Fibroblast of the aortic adventitia (primary cell): ENCODE measurements at places on chromosomes 12 and 14. TPM values are rescaled to one million over a fixed set of nuclear protein-coding genes. Genes with fewer than 3 reads are reported as not detected.
A peak's percentile ranks its signal among the peaks of the same experiment; 100 is the strongest.

Gene RNF10
- 96.7 and 125 TPM in 2 replicates for total RNA-seq

- peak; percentile 52 for DNase-seq
Measured at GRCh38 chr12:100555722-100556121, 17.8 kb upstream of the GAS2L3 start.

DNA sequence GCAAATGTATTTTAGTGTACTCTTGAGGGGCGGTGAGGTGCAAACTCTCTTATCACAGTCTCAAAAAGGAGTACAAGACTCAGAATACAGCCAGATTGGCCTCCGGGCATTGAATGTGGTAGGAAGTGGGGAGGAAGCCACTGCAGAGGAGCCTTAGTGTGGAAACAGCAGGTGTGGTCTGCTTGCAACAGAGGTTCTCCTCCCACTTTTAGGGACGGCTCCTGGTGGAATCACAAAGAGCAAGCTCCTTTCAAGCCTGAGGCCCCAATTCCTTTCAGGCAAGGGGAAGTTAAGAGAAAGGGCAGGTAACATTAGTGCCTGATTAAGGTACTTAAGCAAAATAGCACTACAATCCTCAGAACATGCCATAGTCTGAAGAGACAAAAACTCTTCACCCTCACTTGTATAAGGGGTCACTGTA lies 23.7 kb upstream of the SLC2A3 start:
- DNase-seq, result peak; percentile 15

GRCh38 chr12:81208187-81208911 lies 130.5 kb downstream of the ACSS3 start:
- peak; percentile 10 for DNase-seq

DNA sequence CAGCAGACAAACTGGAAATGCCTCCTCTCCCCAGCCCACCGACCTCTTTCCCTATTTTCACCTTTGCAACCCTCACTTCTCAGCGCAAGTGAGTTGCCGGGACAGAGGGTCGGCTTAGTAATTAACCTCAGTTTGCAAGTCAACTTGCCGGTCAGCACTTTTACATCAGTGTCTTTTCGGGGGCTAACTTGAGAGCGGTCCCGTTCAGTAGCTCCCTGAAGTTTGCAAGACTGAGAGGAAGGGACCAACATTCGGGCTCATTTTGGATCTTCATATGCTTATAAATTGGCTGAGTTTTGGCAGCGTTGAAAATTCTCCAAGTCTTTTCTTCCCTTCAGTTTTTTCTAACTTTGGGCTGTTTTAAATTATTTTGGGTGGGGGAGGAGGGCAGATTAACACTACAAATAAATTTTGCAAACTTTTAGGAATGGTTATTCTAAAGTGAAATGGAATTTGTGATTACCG lies 846 bp downstream of the BRMS1L start:
- peak; percentile 23 for DNase-seq

Gene SYCP3
- total RNA-seq, result 0.18 and 0.82 TPM in 2 replicates
